GM12878 (cell line): ENCODE measurements at places on chromosomes 3 and 15. TPM values are rescaled to one million over a fixed set of nuclear protein-coding genes. Genes with fewer than 3 reads are reported as not detected.

TM4SF1 gene
- 0.56 and 1.2 TPM in 2 replicates for total RNA-seq

- H3K36me3 ChIP-seq: peaks cover 2% of the 10 kb centered on the region; the same call in 1 of the 2 replicates
- H3K4me1 ChIP-seq: peaks cover 25% of the 10 kb centered on the region
- no peaks in the 10 kb centered on the region for H3K27me3 ChIP-seq
Measured at GRCh38 chr3:49906073-49906743, 2.5 kb upstream of the MST1R start.

TEX9 gene
- total RNA-seq: 72.3 and 75.2 TPM in 2 replicates

DNA sequence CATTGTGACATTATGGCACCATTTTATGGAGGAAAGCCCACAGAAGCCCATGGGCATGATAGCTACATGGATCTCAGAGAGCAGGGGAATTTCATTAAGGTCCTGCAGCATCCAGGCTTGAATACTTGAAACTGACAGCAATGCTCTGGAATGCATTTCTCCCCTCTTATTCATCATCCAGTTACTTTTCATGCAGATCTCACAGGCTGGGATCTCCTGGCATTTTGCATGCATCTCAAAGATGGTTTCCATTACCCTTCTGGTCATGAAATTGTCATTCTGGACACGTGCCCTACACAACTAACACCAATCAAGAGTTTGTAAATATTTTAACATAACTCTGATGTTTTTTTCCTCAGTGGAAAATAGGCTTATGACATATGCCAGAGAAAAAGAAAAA lies 32.4 kb downstream of the VGLL3 start:
- no peaks in the 10 kb centered on the region for H3K27me3 ChIP-seq
- H3K27ac ChIP-seq: no peak overlapping the region
- no peak overlapping the region for H3K4me3 ChIP-seq
- H3K36me3 ChIP-seq: no peaks in the 10 kb centered on the region
- no peaks in the 10 kb centered on the region for H3K4me1 ChIP-seq
- no peak for DNase-seq

FETUB gene
- total RNA-seq: not detected in 2 replicates

DNA sequence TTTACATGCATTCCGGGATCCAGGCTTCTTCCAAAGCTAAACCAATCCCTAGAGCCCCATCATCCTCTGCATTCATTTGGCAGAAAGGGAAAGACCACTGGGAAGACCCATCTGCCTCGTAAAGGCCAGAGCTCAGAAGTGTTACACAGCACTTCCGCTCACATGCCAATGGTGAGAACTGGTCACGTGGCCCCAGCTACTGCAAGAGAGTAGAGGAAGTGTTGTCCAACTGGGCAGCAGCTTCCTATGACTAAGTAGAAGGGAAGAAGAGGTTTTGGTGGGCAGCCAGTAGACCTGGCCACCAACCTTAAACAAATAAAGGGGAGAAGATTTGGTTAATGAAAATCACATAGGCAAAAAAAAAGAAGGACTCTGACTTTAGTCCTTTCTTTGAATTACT lies 74.4 kb upstream of the PPP2R3A start:
- no peaks in the 10 kb centered on the region for H3K4me1 ChIP-seq
- DNase-seq: no peak
- H3K27me3 ChIP-seq: no peaks in the 10 kb centered on the region
- no peak overlapping the region for H3K27ac ChIP-seq
- no peaks in the 10 kb centered on the region for H3K36me3 ChIP-seq
- H3K4me3 ChIP-seq: no peak overlapping the region
